Activated naive CD4-positive, alpha-beta T cell treated with anti-CD3 and anti-CD28 coated beads, Interleukin-2, amount 50 U/mL, for 72 hours (primary cell): ENCODE measurements at places on chromosomes 6 and 20. TPM values are rescaled to one million over a fixed set of nuclear protein-coding genes. Genes with fewer than 3 reads are reported as not detected.

DNA sequence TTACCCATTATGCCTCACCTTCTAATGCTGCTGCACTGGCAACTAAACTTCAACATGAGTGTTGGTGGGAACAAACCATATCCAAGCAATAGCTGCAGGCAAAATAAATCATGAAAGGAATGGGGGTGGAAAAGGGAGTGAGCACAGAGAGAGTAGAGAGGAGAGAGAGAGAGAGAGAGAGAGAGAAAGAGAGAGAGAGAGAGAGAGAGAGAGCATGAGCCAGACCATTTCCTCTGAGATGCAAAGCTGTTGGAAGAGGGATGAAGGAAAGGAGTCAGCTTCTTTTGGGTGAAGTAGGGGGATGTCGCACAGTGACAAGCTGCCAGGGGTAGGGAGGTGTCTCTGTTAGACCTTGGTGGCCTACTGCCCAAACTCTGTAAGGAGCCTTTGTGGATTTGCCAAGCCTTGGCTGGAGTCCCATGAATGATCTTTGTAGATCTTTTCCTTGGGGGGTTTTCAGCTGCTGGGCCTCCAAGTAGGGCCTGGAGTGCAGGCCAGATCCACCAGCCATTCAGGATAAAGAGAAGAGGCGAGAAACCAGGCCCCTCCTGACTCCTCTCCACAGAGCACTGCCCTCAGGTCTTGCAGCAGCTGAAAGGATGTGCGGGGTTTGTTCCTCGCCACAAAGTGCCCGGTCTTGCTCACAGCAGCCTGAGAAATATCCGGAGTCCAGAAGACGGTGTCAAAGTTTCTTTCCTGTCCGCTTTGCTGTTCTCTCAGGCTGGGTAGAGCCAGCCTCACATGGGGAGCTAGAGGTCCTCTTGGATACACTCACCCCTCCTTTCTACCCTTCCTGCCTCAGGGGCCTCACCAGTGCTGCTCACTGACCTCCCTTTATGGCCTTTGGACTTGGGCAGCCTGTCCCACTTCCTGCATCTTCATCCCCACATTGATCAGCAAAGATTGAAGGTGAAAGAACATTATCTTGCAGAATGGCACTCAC is 17.8 kb downstream of the BTBD3 start:
- no peak for DNase-seq

DNA sequence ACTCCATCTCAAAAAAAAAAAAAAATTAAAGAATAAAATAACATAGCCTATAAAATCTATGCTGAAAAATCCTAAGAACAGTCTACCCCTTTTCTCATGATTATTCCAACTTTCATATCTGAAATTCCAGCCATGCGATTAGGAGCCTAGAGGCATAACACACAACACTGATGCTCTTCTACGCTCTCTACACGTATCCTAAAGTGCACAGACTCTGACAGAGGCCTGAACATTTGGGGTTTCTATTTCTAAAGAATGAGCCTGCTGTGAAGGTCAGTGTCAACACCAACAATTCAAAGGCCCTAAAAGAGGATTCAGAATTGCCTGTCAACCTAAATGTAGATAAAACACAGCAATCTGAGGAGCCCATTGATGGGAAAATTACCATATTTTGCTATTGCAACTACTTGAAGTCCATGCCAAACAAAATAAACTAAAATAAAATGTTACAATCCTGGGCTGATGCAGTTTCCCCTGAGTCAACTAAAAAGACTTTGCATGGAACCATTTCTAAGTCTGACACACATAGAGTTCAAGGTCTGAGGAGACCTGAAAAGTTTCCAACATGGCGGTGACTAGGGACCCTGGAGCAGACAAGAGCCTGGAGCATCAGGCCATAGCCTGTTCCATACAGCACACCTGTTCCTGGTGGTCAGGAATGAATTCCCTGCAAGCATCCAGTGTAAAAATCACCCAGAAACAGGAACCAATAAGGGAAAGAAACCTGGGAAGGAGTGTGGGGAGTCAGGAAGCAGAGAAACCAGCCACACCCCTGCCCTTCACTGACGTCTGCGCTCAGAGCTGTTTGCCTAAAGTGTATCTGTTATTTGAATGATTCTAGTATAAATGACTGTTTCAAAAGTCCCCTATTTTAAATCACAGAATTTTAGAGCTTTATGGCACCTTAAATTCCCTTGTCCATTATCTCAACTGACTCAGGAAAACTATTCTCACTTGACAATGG is 11.8 kb downstream of the NINL start:
- no peak for DNase-seq

- no peak for DNase-seq
Measured at GRCh38 chr6:152129691-152130151, 322.2 kb downstream of the ESR1 start.

GRCh38 chr6:126716826-126717509 is 377.1 kb downstream of the CENPW start:
- no peak for DNase-seq

LPIN3 gene
- total RNA-seq: 4.4 TPM

ENPP5 gene
- 0.66 TPM for total RNA-seq

PRSS16 gene
- 2.5 TPM for total RNA-seq

MEP1A gene
- total RNA-seq: not detected

DHX16 gene
- total RNA-seq: 37.5 TPM

GHRH gene
- not detected for total RNA-seq

ARMC2 gene
- 3.3 TPM for total RNA-seq

FILIP1 gene
- not detected for total RNA-seq
